NCI-H1694 treated with DMSO at 0.1 percent for 48 hours (cell line): ENCODE measurements at places on chromosomes 4 and X.

GRCh38 chr4:129971419-129971818 is 875.5 kb downstream of the C4orf33 start:
- no peak for DNase-seq

GRCh38 chr4:53497487-53498244 is 93.6 kb downstream of the LNX1 start:
- no peak for DNase-seq

DNA sequence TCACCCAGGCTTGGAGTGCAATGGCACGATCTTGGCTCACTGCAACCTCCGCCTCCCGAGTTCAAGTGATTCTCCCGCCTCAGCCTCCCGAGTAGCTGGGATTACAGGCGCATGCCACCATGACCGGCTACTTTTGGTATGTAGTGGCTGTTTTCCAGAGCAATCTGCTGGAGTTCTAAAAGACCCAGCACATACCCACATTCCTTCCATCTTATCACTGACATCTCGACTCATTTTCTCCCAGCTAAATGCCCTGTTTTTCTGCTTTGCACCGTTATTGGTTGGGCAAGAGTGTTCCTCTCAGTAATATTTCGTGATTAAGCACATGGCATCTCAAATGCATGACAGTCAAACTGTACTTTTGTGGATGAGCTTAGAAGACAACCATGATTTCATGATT is 53.7 kb downstream of the PRKX start:
- no peak for DNase-seq

GRCh38 chr4:11042760-11043159 is 358.2 kb upstream of the CLNK start:
- no peak for DNase-seq

GRCh38 chr4:74083546-74083945 is 15.4 kb downstream of the CXCL2 start:
- no peak for DNase-seq

- DNase-seq, result no peak
Observed at GRCh38 chrX:38811515-38812243, 10.4 kb downstream of the MID1IP1 start.
